ENCODE measurements at places on chromosomes 4 and X. TPM values are rescaled to one million over a fixed set of nuclear protein-coding genes. Genes with fewer than 3 reads are reported as not detected.

TAF1 gene
- 48.2 TPM for total RNA-seq

SLBP gene
- total RNA-seq: 161 TPM

SPANXN2 gene
- not detected for total RNA-seq

ARHGAP24 gene
- 4.4 TPM for total RNA-seq

- DNase-seq: no peak
Observed at GRCh38 chrX:114095789-114096188, 488.1 kb upstream of the HTR2C start.

DNA sequence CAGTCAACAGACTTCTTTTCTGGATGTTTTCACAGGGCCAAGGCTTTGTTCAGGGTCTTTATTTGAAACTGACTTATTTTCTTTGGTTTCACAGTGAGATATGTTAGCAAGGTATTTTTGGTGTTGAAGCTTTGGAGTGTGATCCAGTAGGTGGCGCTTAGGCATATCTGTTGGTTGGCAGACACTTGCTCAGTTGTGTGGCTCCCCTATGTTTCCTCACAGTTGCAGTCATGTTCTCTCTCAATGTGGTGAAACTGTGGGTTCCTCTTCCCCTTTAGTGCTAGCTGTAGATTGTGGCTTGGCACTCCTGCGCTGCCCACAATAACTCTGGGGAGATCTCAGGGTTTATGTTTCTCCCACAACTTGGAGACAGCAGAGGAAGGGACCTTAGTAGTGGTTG is 460.8 kb downstream of the SLITRK2 start:
- no peak for DNase-seq

DNA sequence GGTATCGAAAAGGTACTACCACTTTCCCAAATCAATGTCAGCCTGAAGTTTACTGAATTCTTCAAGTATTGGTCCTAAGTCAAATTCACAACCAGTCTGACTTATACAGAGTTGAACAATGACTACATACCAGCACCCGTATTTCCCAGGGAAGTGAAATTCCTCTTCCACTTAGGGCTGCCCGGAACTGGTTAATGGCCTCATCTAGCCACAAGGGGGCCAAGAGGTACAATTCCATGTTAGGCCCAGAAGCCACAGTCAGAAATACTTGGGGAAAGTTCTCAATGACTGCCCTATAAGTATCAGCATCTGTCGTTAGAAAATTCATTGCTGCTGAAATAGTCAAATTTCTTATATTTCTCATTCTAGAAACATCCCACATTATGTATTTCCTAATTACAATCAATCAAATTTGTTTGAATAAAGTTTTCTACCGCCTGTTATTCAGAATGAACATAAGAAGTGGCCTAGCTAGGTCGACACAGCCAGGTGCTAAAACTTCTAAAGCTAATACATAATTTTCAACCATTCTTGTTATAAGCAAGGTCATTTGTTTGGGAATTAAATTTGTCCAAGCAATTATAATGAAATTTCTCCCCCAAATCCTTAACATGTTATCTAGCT is 5.6 kb upstream of the PCDH7 start:
- DNase-seq: peak; percentile 4

IGFBP7 gene
- not detected for total RNA-seq

- DNase-seq: no peak
Observed at GRCh38 chrX:149003863-149004660, 501.0 kb downstream of the IDS start.

- DNase-seq: no peak
Observed at GRCh38 chr4:163367651-163368050, 24.0 kb downstream of the NPY5R start.

DNA sequence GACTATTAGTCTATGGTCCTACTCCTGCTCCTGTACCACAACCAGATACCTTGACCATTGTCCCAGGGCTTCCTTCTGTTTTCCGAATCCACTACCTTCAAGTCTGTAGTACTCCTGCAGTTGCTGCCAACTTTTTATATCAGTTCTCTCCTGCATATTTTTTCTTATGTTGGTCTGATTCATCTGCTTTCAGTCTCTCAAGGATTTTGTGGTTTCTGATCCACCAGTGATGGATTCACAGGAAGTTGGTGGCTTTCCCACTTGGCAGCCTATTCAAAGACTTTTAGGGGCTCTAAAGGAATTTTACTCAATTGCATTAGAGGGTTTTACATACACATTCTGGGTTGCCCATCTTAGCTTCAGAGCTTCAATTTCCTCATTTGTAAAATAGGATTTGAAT is 23.6 kb downstream of the KIF4A start:
- no peak for DNase-seq

PLAC8 gene
- not detected for total RNA-seq

LGI2 gene
- total RNA-seq: not detected

UCHL1 gene
- total RNA-seq: 375 TPM

DNA sequence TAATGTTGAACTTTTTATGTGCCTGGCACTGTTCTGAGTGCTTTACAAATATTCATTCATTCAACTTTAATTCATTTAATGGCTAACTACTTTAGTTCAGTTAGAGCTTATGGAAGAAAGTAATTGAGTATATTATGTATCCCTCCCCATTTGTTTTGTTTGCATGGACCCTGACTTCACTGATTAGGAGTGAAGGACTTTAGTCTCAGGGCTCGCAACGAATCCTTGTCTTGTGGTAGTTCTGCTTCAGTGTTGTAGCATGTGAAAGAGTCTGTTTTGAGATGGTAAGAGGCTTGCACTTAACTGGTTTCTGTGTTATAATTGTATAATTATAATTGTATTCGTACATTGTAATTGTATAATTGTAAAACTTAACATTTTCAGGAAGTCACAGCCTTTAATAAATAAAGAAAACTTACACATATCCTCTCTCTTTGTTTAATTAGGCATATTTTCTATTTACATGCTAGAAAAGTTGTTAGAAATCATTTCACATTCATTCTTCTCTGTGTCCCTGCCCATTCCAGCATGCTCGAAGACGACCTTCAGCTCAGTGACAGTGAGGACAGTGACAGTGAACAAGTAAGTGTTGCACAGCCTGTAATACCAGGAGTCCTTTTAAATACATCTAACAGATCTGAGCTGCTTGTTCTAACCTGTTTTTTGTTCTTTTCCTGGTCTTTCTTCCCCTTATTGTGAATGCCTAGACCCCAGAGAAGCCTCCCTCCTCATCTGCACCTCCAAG is 115.1 kb downstream of the KLHL8 start:
- DNase-seq: no peak

DNA sequence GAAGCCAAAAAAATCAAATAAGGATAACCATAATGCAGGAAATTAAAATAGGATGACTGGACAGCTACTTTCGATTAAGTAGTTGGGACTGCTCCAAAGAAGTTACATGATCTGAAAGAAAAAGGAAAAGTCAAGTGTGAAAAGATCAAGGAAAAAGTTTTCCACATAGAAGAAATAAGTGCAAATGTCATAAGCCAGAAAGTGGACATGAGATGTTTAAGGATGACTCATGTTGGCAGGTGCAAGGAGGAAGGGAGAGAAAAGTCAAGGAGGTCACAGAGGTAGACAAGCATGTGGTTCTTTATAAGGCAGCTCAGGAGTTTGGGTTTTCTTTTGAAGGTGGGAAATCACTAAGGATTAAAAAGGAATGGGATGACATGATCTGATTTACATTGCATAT is 89.8 kb upstream of the GPRIN3 start:
- no peak for DNase-seq

HS3ST1 gene
- not detected for total RNA-seq

DNA sequence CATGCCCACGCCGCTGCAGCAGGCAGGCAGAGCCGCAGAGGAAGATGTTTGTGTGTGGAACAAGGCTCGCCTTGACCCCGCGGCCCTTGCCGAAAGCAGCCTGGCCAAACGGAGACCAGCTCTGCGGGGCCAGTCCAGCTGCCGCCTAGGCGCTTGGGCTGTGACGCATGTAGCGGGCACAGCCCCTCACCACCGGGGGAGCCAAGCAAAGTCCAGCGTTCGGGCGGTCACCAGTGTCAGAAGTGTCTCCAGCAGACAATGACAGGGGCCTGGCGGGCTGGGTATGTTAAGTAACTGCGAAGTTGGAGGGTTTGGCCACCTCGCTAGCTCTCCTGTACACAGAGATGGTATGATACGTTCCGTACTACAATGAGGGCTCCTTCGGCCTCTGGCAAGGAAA is 1.3 kb downstream of the AMER1 start:
- DNase-seq: no peak

DNA sequence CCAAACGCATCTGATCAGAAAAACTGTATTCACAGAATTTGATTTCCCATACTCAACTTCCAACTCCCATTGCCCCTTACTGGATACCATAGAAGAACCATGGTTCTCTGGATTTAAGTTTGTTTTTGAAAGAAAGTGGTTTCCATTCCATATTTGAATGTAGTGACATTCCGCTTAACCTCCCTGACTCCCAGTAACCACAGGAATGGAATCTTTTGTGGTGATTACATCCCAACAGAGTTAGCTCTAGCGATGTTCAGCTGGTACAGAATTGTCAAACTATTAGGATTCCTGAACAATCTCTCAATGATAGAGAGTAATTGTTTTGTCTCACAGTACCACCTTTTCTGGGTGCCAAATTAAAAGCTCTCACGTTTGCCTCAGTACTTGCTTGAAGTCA is 1.7 kb downstream of the NUDT10 start:
- DNase-seq: no peak

- DNase-seq: no peak
Observed at GRCh38 chr4:6393544-6394475, 78.6 kb downstream of the PPP2R2C start.

- DNase-seq: peak; percentile 41
Observed at GRCh38 chrX:2432298-2432863, 68.4 kb downstream of the DHRSX start.

DNA sequence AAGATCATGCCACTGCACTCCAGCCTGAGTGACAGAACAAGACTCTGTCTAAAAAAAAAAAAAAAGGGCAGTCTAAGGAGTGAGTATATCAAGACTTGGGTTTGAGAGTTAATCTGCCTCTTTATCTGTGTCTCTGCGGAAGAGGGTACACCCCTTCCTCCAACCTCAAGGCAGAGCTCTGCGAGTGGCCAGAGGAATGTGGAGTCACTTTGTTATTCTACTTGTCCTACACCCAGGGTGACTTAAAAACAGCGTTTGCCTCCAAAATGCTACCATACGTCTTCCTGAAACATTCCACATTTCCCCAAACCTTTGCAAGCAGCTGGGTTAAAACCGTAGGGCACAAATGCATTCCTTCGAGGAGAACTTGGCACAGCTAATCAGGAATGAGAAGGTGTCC is 199.9 kb downstream of the SHOX start:
- DNase-seq: no peak

DNA sequence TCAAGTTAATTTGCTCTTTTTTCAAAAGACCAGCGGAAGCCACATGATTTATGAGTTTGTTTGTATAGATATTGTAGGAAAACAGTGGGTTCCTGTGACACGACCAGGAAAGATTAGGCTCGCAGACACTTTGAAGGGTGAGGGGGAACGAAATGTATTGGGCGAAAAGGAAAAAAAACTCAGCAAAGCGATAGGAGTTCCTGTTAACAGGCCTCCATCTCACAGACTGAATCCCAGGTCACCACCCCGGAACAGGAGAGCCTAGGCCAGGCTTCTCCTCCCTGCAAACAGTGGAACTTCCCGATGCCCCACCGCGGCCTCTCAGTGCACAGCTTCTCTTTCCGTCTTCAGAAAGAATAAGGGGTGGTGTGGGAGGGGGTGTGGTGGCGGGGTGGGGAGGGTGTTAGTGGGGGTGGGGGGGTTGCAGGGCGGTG is 181.8 kb upstream of the GPRIN3 start:
- no peak for DNase-seq

GRCh38 chr4:182169987-182170386 is 73.2 kb upstream of the TENM3 start:
- DNase-seq: no peak

DNA sequence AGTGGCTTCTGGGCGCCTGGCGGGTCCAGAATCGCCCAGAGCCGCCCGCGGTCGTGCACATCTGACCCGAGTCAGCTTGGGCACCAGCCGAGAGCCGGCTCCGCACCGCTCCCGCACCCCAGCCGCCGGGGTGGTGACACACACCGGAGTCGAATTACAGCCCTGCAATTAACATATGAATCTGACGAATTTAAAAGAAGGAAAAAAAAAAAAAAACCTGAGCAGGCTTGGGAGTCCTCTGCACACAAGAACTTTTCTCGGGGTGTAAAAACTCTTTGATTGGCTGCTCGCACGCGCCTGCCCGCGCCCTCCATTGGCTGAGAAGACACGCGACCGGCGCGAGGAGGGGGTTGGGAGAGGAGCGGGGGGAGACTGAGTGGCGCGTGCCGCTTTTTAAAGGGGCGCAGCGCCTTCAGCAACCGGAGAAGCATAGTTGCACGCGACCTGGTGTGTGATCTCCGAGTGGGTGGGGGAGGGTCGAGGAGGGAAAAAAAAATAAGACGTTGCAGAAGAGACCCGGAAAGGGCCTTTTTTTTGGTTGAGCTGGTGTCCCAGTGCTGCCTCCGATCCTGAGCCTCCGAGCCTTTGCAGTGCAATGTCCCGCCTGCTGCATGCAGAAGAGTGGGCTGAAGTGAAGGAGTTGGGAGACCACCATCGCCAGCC is at the start of gene ATOH1:
TSS of gene ATOH1 (plus strand) at position 422 of the 663 bp plus-strand sequence. CDS start at position 596, 174 bp downstream.
- no peak for DNase-seq

GRCh38 chr4:61446941-61447340 is 246.8 kb downstream of the ADGRL3 start:
- no peak for DNase-seq

- no peak for DNase-seq
Observed at GRCh38 chr4:159117564-159117963, 14.7 kb downstream of the RAPGEF2 start.

DNA sequence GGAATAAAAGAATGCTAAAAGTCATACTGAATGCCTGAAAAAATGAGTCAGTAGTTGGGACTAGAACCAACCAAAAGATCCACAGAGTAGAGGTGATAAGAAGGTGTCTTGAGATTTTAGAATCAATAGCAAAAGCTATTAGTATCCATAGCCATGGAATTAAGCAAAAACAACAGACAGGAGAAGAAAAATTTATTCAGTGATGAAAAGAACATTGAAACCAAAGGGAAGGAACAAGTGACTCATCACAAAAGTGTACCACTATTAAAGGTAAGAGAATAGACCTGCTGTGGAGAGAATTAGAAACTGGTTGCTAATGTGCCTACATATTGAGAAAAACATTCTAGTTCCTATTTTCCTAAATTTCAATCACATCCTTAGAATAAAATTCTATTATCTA is 182.0 kb upstream of the NEIL3 start:
- no peak for DNase-seq
